Activated CD4-positive, alpha-beta T cell treated with anti-CD3 and anti-CD28 coated beads, Interleukin-2, amount 10 ng/mL, durations not matched to agents 7 days and 5 days (primary cell): ENCODE measurements at places on chromosomes 4 and X. TPM values are rescaled to one million over a fixed set of nuclear protein-coding genes. Genes with fewer than 3 reads are reported as not detected.

- DNase-seq: no peak
Measured at GRCh38 chr4:8433136-8433535, 7.4 kb downstream of the ACOX3 start.

DNA sequence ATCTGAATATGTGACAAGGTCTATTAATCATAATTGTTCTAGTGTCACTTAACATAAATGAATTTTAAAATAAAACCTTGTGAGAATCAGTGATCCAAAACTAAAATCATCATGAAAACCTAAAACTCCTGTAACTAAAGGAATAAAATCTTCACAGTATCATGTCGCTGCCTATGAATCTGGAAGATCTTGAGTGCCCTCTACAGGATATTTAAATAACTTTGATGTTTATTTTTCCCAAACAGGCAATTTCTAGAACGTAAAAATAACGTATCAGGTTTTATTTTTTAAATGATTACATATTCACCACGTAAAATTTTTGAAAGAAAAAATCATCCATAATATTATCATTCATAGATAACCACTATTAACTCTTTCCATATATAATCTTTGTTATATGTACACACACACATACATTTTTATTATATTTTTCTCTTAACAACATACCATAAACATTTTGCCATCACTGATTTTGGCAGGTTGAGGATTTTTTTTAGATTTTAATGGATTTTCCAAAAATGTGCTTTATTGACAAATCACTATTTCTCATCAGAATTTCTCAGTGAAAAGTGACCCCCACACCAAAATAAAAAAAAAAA lies 79.6 kb downstream of the COMMD8 start:
- no peak for DNase-seq

DNA sequence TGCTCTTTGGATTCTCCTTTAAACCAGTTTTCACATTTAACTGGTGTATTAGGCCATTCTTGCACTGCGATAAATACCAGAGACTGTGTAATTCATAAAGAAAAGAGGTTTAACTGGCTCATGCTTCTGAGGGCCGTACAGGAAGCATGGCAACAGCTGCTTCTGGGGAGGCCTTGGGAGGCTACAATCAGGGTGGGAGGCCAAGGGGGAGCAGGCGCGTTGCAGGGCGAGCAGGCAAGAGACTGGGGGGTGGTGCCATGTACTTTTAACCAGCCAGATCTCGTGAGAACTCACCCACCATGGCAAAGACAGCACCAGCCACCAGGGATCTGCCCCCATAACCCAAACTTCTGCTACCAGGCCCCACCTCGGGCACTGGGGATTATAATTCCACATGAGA lies 38.1 kb downstream of the RNF212 start:
- no peak for DNase-seq

DNA sequence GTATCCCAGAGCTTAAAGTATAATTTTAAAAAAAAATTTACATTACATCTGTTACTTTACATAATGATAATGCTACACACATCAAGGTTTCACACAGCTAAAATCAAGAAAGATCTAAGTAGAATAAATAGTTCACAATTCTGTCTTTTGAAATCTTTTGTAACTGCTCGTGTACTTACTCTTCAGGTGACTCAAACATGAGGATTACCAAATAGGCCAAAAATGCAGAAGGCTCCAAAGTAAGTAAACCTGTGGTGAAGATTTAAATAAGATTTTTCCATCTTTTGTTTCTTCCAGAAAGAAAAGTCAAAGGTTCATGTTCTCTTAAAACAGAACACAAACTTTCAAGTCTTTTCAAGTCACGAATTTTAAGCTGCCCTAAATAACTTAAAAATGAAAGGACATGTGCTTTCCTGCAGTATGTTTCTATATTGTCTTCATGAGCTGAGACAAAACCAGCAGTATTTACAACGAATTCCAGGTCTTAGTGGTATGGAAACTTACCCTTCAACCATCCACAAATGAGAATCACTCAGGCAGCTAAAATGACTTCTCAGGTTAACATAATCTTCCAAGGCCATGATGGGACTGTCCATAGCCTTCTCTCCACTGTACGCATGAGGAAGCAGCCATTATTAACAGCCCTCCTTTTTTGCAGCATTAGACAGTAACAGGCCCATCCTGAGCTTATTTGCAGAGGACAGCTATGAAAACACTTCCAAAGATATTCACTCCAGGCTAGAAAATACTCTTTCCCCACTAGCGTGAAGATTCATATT lies 172.8 kb upstream of the EDNRA start:
- DNase-seq: no peak

DNA sequence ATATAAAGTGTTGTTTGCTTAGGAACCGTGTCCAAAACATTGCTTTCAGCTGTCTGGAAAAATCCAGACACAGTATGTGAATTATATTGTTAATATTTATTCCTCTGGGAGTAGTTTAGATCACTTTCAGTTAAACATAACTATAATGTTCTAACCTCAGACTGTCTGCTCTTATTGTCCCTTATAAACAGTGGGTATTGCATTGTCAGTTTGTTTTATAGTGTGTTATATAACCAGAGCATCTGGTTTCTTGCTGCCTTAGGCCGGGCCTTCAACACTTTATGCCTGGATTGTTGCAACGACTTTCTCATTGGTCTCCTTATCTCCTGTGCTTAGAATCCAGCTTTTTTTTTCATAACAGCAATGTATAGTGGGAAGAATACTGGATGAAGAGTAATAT lies 26.4 kb downstream of the ATG4A start:
- no peak for DNase-seq

- DNase-seq: no peak
Measured at GRCh38 chr4:123104310-123105025, 182.1 kb upstream of the NUDT6 start.

DNA sequence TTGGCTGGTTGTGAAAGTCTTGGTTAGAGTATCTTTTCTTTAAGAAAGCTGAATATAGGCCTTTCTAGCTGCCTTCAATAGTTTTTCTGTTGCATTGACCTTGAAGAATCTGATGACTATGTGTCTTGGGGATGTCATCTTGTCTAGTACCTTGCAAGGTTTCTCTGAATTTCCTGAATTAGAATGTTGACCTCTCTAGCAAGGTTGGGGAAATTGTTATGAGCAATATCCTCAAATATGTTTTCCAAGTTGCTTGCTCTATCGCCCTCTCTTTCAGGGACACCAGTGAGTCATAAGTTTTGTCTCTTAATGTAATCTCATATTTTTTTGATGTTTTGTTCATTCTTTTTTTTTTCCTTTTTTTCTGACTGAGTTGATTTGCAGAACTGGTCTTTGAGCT lies 194.7 kb downstream of the RAB28 start:
- DNase-seq: no peak

DNA sequence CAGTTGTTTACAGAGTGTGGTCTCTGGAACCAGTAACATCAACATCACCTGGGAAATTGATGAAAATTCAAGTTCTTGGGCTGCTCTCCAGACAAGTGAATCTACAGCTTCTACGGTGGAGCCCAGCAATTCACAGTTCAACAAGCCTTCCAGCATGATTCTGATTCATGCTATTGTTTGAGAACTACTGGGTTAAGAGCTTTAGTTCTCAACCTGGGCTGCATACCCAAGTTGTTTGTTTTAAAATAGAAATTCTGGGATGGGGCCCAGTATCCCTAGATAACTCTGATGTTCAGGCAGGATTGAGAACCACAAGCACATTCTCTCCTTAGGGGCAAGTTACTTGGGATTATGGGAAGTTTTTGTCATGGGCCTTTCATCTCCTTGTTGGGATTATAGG lies 37.9 kb upstream of the PGK1 start:
- DNase-seq: no peak

DNA sequence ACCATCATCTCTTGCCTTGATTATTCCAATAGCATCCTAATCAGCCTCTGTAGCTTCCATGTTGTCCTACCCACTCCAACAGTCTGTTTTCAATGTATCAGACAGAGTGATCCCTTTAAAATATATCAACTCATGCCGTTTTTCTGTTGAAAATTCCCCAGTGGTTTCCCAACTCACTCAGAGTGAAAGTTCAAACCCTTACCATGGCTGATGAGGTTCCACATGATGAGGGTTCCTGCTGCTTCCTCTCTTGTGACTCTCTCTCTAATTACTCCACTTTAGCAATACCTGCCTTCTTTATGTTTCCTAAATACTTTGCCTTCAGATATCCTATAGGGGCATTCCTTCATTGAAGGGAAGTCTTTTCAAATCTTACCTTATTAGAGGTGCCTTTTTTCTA lies 334.7 kb downstream of the PPP1R2C start:
- no peak for DNase-seq

DNA sequence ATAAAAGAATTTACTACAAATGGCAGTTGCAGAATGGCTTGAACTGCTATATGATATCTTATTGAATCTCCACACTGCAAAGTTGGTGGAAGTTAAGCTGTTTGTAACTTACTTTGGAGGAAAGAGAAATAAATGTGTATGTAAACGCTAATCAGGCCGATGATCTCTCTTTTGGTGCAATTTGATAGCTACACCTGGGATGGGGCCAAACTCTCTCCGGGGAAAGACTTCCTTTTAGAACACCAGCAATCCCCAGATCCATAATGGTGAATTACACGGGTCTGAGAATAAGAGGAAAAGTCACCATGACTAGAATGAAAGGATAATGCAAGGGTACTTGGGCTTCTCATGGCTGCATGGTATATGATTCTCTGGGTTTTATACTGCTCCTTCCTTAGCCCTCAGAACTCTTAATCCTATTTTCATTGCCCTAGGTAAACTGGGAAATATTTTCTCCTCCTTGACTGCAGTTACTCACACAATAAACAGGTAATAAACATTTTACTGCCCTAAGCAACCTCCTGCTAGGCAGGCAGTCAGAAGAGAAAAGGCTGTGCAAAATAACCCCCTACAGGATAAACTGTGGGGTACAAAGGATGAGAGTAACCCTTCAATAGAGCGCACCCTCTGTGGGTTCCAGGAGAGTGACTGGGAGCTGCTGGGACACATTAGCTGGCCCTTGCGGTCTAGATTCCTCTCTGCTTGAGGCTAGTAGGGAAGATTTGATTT lies 109.3 kb downstream of the MGST2 start:
- no peak for DNase-seq

DNA sequence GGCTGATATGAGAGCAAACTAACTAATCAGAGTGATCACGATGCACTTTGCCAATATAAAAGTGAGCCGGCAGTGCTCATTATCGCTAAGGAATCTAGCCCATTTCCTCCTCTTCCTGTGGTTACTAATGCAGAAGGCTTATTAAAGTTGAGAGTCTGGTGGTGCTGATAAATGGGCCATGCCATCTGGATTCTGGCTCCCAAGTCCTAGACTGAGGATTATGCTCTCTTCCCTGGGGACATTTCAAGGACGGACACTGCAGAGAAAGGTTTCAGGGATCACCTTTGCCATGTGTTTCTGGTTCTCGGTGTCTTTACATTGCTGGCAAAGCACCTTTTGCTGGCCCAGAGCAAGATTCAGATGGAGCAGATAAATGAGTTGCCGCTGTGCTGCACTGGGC lies 85.3 kb downstream of the RTL5 start:
- no peak for DNase-seq

- no peak for DNase-seq
Measured at GRCh38 chr4:100414016-100414790, 103.6 kb downstream of the EMCN start.

DNA sequence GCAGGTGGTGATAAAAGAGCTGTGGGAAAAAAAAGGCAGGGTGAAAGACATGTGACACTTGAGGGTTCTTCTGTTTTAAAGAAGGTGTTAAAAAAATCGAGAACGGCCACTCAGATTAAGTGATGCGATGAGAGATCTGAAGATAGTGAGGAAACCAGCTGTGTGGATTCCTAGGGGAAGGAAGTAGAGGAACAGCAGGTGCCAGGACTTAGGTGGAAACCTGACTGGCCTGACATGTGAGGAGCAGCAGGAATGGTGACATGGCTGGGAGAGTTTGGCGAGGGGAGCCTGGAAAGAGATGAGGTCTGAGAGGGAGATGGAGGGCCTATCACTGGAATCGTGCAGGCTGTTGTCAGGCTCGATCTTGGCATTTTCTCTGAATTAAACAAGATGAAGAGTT lies 55.5 kb downstream of the BMPR1B start:
- DNase-seq: no peak

DNA sequence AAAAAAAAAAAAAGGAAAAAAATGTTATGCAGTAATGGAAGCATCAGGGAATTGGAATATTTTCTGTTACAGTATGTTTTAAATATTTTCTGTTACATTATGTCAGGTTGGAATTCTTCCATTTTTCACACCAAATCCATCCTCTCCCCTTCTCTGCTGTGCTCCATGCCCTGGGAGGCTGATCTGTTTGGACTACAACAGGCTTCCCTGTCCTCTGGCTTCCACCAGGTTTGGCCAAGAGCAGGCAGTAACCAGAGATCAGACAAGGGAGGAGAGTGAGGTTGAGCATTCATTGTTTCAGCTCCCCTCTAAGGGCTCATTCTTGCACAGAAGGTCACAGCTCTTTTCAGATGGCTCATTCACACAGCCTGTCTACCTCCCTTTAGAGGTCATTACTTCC lies 11.7 kb upstream of the TMEM184C start:
- no peak for DNase-seq

DNA sequence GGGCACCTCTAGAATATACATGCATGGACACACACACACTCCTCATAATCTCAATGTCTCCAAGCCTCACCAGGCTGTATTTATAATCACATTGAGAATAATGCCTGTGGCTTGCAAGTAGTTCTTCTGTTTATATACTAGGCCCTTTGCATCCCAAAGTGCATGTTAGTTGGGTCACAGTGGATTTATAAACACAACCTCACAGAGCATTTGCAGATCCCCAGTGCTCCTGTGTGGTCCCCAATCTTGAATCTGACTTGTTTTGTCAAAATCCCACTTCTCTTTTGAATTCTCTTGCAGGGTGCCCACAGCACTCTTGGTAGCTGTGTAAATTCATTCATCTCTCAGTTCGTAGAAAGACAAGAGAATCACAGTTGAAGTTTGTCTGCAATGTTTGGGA lies 49.6 kb upstream of the PROM1 start:
- no peak for DNase-seq

DNA sequence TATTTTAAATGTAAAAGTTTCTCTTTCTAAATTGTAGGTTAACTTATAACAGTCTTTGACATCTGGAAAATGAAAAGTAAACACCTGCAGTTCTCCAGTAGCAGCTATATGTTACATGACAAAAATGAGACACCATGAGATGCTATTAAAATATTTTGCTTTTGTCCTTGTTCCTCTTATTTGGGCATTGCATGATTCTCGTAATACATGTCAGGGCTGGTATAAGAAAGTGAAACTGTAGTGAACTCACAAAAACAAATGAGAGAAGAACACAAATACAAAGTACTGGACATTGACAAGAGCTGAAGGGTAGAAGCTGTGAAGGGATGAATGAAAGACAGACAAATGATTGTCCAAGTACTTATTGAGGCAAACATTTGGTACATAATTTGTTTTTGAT lies 9.0 kb downstream of the GK2 start:
- DNase-seq: no peak

The PCDH19 gene
- not detected for total RNA-seq

The NCAPG gene
- 102 TPM for total RNA-seq

The NDUFA1 gene
- 64.9 TPM for total RNA-seq

The ADH7 gene
- not detected for total RNA-seq

The CFI gene
- not detected for total RNA-seq

The PGAM4 gene
- not detected for total RNA-seq

The EMCN gene
- total RNA-seq: not detected

The PARM1 gene
- total RNA-seq: not detected

The SORCS2 gene
- total RNA-seq: not detected

The TLR1 gene
- 21.0 TPM for total RNA-seq

The FRAS1 gene
- not detected for total RNA-seq

The CNKSR2 gene
- total RNA-seq: 10.3 TPM

The VCX3B gene
- not detected for total RNA-seq

The HNRNPDL gene
- 320 TPM for total RNA-seq
